ENCODE measurements at places on chromosomes 11 and 22.

GRCh38 chr22:30262917-30263741, 3.5 kb downstream of the OSM start:
- peak; percentile 70 for DNase-seq

DNA sequence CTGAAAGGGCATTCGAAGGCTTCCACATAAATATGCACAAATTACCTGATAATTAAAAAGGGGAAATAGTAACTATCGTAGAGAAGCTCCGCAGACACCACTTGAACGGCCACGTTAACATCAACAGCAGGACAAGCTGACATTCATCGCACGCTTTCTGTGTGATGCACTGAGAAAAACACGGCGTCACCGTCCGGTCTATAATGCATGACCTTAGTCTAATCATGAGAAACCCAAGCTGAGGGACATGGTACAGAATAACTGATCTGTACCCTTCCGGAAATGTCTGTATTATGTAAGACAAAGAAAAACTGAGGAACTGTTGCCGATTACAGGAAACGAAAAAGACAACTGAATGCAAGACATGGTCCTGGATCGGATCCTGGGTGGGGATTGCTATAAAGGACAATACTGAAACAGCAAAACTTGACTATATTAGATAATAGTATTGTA, 678 bp upstream of the RANGAP1 start:
- peak; percentile 45 for DNase-seq

GRCh38 chr11:69797156-69797555, 22.0 kb upstream of the FGF4 start:
- DNase-seq, result no peak

GRCh38 chr11:35786188-35786587, 123.6 kb downstream of the TRIM44 start:
- DNase-seq, result peak; percentile 13

DNA sequence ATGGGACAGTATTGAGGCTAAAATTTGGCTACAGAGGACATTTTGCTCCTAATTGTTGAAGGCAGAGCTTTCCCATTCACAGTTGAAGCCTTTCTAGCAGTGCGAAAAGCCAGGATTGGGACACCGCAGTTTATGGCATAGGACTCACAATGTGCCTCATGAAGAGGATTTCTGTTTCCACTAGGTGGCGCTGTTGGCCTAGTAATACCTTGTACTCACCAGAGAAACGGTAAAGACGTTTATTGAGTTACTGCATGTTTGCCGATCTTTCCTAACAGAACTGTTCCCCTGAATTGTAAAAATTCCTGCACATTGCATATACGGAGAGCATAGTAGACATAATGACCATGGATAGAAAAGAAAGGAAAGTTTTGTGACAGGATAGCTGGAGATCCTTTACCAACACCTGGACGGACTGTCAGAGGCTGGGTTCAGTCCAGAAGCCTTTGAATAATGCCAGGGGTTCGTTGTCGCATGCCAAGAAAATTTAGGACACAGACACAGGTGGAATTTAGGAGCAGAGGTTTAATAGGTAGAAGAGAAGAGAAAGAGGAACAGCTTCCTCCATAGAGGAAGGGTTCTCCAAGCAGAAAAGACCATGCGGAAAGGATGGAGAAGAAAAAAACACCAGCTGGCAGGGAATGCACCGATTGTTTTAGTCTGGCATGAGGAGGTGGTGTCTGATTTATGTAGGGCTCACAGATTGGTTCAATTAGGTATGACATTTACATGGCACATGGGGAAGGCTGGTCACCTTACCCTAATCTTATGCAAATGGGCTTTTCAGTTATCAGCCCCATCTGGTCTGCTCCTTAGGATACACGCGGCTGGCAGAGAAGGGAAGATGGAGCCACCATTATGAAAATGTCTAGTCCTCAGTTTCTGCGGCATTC, 10.8 kb upstream of the OR51D1 start:
- DNase-seq, result peak; percentile 84

- no peak for DNase-seq
Observed at GRCh38 chr22:32421484-32421883, 9.4 kb upstream of the RTCB start.

- no peak for DNase-seq
Observed at GRCh38 chr22:34973016-34973415, 92.9 kb upstream of the ISX start.

DNA sequence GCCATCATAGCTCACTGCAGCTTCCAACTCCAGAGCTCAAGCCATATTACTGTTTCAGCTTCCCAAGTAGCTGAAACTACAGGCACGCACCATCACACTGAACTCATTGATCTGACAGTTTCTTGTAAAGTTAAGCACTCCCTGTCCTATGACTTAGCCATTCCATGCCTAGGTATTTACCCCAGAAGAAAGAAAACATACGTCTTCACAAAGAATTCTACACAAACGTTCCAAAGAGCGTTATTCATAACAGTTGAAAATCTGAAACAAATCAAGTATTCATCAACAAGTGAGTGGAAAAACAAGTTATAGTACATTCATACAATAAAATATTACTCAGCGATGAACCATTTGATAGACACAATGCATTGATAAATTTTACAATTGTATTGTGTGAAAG, 7.8 kb upstream of the NLRP10 start:
- DNase-seq, result no peak

DNA sequence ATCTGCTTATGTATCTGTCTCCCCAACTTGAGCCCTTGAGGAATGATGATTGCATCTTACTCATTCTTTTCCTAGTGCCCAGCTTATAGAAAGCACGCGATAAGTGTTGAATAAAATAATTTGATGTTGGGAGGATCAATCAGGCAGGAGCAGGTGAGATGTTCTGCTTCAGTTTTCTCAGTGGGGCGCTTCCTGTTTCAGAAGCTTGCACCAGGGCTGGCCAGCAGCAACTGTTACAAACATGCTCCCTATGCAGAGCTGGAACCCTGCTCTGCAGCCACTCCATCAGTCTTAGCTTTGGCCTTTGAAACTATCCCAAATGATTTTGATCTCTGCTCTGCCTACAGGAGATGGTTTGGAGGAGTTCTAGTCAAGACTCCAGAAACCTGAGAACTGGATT, 3.9 kb downstream of the ENDOD1 start:
- DNase-seq, result no peak

- DNase-seq, result no peak
Observed at GRCh38 chr11:63612181-63612580, 2.1 kb downstream of the PLAAT3 start.

DNA sequence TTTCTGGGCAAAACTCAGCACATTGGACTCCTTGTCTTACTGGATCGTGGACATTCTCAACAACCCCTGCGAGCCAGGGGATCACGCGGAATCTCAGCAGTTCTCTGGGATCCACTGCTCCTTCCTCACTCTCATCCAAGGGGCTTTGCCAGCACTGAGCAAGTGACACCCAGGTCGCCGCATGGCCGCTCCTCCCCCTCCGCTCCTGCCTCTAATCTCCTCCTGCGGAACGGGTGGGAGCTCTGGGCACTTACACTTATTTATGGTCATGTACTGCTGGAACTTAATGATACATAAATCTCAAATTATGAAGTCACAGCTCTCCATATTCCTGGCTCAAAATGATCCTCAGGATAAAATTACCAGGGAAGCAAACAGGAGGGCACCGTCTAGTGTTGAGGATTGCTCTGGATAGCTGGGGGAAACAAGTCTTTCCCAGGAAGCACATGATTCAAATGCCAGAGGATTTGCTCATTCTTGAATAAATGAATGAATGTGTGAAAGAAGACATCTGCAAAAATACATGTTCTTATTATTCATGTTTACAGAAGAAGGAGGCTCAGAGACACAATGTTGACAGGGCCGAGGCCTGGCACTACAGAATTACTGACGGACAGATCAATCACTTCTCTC, 1077.3 kb downstream of the TBC1D22A start:
- no peak for DNase-seq

DNA sequence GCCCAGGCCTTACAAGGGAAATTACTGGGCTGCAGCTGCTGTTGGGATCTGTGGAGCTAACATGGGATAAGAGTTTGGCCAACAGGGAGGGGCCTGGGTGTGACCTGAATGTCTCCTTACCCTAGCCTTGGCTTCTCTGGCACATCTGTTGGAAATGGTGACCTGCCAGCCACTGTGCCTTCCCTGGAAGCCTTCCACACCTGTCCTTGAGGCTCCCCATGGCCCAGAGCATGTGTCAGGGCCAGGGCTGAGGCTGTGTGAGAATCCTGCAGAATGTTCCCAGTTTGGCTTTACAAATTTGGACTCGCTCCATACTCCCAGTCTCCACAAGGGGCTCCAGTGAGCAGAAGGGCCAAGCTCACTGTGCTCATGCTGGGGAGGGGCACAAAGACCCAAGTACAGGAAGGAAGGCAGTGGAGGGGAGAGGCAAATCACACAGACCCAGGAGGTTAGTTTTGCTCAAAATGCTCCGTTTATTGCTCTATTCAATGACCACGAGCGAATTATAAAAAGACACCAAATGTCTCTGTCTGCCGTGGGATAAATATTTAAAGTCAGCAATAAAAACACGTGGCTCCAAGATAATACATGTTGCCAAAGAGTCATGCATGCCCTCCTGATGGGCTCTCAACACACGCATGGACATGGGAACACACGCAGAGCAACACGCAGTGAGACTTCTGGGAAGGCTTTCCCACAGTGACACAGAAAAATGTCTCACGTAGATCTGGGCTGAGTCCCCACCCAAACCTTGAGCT, 1.7 kb upstream of the IGSF22 start:
- peak; percentile 36 for DNase-seq

- DNase-seq, result no peak
Observed at GRCh38 chr11:87359401-87359800, 321.7 kb downstream of the TMEM135 start.

DNA sequence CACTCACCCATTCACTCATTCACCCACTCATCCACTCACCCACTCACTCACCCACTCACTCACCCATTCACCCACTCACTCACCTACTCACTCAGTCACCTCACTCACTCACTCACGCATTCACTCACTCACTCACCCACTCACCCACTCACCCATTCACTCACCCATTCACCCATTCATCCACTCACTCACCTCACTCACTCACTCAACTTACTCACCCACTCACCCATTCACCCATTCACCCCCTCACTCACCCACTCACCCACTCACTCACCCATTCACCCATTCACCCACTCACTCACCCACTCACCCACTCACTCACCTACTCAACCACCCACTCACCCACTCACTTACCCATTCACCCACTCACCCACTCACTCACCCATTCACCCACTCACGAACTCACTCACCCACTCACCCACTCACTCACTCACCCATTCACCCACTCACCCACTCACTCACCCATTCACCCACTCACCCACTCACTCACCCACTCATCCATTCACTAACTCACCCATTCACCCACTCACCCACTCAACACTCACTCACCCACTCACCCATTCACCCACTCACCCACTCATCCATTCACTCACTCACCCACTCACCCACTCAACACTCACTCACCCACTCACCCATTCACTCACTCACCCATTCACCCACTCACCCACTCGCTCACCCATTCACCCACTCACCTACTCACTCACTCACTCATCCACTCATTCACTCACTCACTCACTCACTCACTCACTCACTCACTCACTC, 13.7 kb downstream of the MUC5AC start:
- DNase-seq, result no peak

- DNase-seq, result no peak
Observed at GRCh38 chr22:48137640-48138039, 1375.2 kb downstream of the TBC1D22A start.

DNA sequence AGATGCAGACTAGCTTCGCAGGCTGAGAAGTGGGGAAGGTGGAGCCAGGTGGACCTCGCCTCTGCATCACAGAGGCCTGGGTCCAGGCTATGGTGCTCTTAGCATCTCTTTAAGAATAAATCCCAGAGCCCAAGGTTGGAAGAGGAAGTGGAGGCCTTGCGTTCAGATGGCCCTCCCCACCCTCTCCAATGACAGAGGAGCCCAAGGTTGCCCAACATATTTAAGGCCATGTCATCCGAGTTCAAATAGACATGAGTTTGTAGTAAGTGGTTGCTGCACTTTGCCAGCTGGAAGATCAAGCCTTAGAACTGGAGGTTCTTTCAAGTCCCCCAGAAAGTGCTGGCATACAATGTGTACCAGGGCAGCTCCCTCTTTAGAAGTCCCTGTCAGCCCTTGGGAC, 47.1 kb upstream of the HORMAD2 start:
- no peak for DNase-seq

All from fibroblast of pulmonary artery (primary cell).